T-helper 9 cell (primary cell): ENCODE measurements at places on chromosomes 16 and 17.

DNA sequence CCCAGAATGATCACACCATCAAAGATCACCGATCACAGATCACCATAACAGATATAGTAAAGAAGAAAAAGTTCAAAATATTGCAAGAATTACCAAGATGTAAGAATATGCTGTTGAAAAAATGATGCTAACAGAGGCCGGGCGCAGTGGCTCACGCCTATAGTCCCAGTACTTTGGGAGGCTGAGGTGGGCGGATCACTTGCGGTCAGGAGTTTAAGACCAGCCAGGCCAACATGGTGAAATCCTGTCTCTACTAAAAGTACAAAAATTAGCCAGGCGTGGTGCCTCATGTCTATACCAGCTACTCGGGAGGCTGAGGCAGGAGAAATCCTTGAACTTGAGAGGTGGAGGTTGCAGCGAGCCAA lies 53.2 kb downstream of the CPPED1 start:
- DNase-seq, result no peak

DNA sequence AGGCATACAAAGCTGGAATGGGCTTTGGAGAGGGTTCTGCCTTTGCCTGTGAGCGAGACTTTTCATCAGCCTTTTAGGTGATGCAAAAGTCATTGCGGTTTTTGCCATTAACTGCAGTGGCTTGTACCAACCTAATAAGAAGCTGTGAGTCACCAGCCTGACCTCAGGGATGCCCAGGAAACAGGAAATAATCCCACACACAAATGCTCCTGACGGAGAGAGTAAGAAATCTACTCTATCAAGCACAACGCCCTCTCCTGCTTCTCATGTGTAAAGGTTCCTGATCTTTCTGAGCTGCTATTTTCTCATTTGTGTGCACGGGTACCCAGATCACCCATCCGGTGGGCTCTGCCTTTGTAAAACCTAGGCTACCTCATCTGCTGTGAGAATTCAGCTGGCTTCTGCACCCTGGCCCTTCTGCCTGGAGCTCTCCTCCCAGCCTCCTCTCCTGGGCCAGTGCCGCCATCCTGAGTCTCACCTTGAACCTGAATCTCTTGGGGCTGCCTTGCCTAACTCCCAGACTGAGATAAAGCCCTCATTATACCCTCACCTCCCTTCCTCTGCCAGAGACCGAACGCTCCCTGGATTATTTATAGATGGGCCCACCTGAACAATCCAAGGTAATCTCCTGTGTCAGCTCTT lies 299.7 kb downstream of the C16orf95 start:
- DNase-seq, result no peak

GRCh38 chr17:76792348-76792747 lies 54.4 kb downstream of the MFSD11 start:
- DNase-seq, result no peak

DNA sequence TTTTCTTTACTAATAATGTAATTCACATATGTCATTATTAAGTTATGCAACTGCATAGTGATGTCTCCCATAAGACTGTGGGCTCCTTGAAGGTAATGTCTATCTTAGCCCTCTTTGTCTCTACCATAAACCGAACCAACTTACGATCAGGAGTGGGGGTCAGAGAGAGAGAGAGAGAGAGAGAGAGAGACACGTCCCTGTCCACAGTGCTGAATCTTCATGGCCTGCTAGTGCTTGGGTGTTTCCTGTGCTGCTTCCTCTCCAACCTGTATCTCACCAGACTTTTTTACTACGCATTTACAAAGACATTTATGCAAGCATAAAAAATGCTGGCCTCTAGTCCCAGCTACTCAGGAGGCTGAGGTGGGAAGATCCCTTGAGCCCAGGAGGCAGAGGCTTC lies 52.2 kb upstream of the HAPSTR1 start:
- DNase-seq, result no peak

DNA sequence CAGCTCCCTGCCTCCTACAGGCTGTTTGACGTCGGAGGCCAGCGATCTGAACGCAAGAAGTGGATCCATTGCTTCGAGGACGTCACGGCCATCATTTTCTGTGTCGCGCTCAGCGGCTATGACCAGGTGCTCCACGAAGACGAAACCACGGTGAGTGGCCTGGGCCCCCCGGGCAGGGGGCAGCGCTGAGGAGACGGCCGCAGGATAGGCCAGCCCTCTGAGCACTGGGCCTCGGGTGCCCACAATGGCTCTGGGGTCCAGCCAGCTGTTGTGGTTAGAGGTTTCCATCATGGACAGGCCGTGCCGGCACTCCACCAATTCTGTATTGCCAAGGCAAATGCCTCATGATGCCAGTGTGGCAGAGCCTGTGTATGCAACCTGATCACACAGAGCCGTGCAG lies 88.6 kb downstream of the AMFR start:
- no peak for DNase-seq
